NCI-H748 treated with DMSO at 0.1 percent for 48 hours (cell line): ENCODE measurements at places on chromosomes 2 and 18.

DNA sequence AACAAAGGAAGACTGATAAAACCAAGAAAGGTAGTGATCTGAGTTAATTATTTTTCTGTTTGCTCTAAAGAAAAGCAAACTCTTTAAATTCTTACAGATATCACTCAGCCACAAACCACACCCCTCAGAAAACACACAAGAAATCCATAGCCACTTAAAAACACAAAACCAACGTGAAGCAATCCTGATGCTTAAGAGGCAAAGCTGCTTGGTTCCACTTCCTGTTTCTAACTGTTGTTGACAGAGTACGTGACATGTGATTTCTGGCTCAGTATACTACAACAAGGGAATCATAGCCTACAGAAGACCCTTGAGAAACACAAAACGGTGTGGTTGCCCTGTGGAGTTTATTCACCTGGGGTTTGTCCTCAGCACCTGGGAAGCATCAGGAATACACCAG is 240.9 kb upstream of the APCDD1 start:
- DNase-seq: peak; percentile 83

GRCh38 chr18:43949291-43949690 is 672.0 kb upstream of the SYT4 start:
- no peak for DNase-seq

- DNase-seq: no peak
Measured at GRCh38 chr2:127624320-127624755, 21.6 kb upstream of the GPR17 start.

DNA sequence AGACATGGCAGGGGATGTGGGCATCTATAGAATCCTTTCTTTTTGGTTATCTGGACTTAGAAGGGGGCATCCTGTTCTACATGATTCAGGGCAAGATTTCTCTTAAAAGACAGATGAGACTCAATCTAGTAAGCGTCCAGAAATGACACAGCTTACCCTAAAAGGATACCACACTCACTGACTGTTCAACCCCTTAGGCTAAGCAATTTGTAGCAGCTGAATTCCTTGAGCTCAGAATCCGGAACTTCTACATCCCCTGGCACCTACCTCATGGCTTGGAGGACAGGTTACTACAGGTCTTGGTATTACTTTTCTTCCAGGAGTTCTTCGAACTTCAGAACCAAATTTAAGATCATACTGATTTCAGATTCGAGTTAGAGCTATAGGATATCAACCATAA is 138.4 kb downstream of the LAMA3 start:
- no peak for DNase-seq

DNA sequence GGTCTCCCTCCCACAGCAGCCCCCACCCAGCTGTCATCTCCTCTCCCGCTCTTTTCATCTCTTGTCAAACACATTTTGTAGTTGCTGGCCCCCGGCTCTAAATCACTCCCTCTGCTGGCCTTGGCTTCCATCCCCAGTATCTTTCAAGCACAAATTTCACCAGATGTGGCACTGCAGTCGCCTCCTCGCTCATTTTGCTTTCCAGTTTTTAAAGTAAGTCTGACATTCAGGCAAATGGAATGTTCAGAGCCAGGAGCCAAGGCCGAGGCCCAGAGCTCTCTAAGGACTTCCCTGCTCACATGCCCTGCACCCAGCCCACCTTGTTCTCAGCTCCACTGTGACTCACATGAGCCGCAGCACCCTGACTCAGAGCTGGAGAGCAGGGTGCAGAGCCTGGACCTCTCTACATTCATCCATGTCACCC is 158.4 kb downstream of the GALNT14 start:
- DNase-seq: no peak

GRCh38 chr2:196286821-196287220 is 115.4 kb upstream of the STK17B start:
- DNase-seq: no peak

DNA sequence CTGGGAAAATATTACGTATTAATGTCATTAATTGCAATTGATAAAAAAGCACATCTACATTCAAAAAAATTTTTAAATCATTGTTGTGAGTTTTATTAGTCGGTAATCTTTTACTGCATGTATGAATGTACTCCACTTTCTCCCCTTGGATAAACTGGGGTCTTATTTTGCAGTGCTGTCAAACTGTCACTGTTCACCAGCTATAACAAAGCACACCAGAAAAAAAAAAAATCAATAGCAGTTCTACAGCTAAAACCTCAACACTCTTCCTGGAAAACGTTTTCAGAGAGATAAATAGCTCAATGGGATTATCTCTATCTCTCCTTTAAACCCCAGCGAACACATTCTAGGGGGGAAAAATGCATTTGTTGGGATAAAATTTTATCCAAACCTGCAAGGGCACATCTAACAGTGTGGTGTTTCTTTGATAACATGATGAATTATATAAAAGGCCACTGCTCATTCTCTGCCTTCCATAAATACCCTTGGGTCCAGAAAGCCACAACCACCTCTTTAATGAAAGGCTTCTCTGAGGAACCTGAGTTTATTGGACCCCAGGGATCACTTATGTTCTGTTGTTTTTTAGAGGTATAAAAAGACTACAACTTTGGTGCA is 219.9 kb downstream of the CDH20 start:
- no peak for DNase-seq

DNA sequence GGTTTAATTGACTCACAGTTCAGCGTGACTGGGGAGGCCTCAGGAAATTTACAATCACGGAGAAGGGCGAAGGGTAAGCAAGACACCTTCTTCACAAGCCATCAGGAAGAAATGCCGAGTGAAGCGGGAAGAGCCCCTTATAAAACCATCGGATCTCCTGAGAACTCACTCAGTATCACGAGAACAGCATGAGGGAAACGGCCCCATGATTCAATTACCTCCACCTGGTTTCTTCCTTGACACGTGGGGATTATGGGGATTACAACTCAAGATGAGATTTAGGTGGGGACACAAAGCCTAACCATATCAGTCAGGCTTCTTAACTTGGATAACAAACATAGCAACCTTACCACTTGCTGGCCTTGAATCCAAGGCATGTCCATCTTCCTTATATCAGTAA is 289.0 kb upstream of the STON1 start:
- DNase-seq: no peak

GRCh38 chr2:1766425-1766824 is 22.1 kb upstream of the PXDN start:
- no peak for DNase-seq
